ENCODE measurements at places on chromosomes 7 and 10.

GRCh38 chr7:105756367-105756766 lies 120.0 kb downstream of the ATXN7L1 start:
- no peak for DNase-seq

- no peak for DNase-seq
Measured at GRCh38 chr7:102117743-102118142, 168.9 kb upstream of the SH2B2 start.

DNA sequence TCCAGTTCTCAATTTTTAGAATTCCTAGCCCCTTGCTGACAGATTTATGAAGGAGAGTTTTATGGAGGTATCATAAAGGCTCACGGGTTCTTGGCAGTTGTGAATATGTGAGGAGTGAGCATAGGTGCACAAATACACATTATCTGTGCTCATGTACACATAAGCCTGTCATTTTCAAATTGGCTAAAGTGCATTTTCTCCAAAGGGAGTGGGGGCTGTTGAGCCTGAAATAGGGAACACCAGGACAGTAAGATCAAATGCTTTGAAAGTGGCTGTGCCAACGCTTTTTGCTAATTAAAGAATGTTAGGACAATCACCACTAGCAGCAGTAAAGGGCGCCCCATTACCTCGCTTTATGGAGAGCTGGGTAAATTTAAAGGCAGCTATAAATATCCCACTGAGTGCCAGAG lies 8.3 kb upstream of the LRRC4 start:
- no peak for DNase-seq

GRCh38 chr10:87860816-87861403 lies 2.4 kb downstream of the KLLN start:
- DNase-seq: no peak

DNA sequence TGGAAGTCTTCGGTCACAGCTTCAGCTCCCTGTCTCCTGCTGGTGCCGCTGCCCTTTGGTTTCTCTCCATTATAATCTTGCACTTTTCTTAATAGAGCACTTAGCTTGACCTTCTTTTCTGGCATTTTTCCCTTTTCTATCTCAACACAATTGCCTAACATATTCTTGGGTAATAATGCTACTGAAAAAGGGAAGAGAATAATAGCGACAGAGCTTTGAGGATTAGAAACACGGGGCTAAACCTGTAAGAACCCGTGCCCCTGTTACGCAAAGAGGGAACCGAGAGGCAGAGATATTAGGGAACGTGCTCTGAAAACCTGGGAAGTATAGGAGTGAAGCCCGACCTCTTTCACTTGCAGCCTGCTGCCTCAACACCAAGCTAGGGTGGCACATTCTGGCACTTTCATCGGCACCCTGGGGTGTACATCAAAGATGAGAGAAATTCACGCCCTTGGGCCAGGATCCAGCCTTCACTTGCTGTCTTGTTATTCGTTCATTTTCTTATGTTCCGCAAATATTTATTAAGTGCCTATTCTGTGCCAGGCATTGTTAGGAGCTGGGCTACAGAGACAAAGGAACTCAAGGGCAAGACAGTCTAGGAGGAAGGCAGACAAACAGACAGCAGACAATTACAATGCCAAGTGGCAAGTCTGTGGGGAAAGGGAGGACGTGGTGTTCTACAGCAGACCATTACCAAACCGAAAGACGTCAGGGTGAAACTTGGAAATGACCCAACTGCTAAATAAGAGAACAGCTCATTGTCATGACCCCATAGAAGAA lies 33.0 kb upstream of the GALNTL5 start:
- no peak for DNase-seq

GRCh38 chr10:112981553-112981952 lies 31.5 kb downstream of the TCF7L2 start:
- DNase-seq: no peak

GRCh38 chr7:77778535-77778934 lies 19.7 kb downstream of the TMEM60 start:
- no peak for DNase-seq

GRCh38 chr10:133044401-133044811 lies 43.3 kb upstream of the ADGRA1 start:
- no peak for DNase-seq

DNA sequence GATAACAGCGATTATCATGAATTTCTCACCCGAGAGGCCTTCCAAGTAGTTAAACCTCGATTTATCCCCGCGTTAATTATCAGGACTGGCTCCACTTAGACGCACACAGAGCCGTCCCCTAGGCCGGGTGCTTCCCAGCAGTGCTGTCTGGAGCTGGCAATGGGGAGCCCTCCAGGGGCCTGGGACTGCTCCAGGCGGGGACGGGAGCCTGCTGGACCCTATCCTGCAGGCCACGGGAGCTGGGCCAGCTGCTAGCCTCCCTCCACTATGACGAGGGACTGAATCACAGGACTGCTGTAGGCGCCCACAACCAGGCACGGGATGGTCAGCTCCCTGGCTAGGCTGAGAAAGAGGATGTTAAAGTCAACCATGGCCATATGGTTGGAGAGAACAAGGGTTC lies 229.1 kb downstream of the ELFN1 start:
- no peak for DNase-seq

DNA sequence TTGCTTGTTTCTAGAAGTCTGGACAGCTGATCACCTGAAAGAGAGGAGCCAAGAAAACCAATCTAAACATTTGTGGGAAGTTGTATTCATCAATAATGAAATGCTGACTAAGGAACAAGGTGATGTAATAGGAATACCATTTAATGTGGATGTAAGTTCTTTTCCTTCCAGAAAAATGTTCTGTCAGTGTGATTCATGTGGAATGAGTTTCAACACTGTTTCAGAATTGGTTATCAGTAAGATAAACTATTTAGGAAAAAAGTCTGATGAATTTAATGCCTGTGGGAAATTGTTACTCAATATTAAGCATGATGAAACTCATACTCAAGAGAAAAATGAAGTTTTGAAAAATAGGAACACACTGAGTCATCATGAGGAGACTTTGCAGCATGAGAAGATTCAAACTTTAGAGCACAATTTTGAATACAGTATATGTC lies 39.8 kb upstream of the ZNF37A start:
- DNase-seq: no peak

DNA sequence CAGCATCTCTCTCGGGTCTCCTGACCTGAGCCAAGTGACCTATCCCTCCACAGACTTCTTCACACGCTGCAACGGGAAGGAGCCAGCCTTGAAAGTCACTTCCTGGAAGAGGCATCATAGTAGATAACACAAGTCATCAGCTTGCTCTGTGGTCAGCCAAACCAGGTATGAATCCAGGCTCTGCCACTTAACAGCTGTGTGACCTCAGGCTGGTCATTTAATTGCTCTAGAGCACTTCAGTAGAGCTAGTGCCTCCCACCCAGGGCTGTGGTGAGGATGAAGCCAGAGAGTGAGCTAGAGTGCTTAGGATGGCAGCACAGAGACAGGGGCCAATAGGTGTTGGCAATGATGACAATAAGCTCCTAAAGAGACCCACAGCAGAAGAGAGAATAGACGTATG lies 247.7 kb upstream of the ZMIZ1 start:
- DNase-seq: no peak

DNA sequence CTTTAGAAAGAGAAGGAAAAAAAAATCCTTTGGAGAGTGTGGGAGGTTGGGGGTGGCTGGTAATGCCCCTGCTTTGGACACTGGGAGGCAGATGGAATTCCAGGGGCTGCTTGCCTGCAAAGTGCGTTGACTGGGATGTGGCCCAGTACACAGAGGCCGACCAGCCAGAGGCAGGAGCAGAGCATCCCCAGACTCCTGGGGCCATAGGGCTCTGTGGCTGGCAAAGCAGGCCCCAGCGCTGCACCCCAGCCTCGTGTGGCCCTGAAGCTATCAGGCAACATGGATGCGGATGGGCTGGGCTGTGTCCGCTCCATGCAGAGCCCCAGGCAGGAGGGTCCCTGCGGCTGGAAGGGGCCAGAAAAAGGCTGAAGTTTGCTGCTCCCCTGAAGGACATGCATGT lies 361.6 kb upstream of the FZD8 start:
- no peak for DNase-seq

- DNase-seq: no peak
Measured at GRCh38 chr7:28160551-28160991, 20.0 kb downstream of the JAZF1 start.

DNA sequence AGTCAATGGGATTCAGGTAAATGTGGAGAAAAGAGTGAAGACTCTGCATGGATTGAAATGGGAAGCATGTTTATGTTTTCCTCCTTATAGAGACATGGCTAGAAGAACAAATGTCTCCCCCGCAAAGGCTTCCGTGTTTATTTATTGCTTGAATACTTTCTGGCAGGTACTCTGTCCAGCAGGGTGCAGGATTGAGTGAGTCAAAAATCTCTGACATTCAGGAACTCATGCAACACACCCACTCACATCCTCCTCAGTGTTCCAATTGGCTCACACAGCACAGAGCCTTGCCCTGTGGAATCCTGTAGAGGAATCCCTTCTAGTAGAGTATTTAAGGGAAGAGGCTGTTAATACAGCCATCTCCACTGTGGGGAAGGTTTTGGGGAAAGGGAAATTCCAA lies 290.3 kb upstream of the VWC2 start:
- no peak for DNase-seq

DNA sequence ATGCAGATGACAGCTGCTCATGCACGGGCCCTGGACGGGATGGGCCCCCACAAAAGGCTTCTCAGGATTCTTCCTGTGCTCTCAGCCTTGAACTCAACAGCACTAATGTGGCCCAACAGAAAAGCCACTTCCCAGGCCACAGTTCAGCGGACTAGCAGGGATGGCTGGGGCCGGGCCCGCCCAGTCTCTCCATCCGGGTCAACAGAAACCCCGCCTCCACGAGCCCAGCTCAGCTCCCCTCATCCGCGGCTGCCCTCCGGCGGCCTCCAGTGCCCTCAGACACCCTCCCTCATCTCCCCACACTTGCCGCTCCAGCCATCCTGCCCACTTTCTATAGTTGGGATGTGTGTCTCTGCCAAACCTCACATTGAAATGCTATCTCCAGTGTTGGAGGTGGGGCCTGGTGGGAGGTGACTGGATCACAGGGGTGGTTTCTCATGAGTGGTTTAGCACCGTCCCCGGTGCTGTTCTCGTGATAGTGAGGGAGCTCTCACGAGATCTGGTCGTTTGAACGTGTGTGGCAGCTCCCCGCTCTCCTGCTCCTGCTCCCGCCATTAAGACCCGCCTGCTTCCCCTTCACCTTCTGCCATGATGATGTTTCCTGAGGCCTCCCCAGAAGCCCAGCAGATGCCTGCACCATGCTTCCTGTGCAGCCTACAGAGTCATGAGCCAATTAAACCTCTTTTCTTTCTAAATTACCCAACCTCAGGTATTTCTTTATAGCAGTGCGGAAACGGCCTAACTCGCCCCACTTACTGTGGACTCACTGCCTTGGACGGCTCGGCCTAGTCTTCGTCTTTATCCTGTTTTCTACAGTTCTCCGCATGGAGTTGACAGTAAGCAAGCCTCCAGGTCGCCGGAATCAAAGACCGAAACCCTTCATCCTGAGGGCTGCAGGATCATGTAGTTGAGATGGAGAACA lies 169.9 kb upstream of the RNF32 start:
- DNase-seq: no peak

DNA sequence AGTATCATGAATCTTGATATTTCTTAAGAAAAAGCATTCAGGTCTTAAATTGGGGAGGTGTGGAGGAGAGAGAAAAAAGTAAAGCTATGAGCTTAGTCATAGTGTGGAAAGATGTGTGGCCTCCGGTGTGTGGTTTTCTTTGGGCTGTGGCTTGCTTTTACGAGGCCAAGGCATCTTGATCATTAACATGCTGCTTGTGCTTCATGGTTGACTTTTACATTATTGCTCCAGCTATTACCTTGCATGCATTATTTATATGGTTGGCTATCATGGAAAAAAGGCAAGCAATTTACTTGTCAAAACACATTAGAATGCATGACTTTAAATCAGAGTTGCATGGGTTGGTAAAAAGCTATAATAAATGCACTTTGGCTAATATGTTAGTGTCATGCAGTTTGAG lies 300.7 kb upstream of the ADARB2 start:
- DNase-seq: no peak

GRCh38 chr10:101089520-101090299 lies 27.9 kb downstream of the KAZALD1 start:
- no peak for DNase-seq

DNA sequence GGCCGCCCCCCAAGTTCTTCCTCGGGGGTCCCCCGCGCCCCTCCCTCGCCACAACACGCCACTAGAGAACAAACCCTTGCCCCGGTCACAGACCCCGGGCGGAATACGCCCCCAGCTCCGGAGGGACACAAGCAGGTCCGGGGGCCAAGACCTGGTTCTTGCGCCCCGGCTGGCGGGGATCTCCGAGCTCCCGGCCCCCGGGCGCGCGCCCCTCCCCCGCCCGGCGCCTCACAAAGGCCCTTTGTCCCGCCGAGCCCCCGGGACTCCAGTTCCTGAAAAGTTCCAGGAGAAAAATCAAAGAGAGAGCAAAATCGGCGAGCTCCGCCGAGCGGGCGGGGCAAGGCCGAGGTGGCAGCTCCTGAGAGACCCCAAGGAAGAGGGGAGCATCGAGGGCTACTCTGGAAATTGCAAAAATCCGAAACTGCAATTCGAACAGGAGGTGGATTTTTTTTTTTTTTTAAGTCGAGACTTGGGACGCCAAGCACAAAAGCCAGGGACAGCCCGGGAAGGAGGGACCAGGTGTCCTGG lies 4.0 kb downstream of the TNRC18 start:
- DNase-seq: no peak

DNA sequence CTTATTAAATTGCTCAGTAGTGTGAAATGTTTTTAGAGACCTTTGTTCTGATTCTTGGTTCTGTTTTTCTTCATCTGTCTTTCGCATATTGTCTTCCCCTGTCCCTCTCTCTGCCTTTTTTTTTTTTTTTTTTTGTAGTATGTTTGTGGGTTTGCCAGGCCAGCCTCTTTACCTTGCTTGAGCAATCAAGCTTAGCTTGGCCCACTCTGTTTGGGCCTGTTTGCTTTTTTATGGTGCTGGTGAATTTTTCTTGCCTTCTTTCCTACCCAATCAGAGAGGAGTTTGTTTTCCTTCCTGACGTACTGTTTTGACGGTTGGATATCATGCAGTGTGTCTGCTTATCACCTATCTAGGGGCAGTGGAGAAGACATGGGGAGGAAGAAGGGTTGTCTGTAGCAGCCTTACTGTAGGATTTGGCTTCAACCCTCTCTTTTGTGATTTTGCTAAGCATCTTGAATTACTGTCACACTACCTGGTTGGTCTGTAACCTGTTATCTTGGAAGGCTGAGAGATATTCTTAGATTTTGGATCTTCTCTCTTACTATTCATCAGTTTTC lies 64.0 kb downstream of the BBS9 start:
- DNase-seq: no peak

GRCh38 chr7:55975988-55976633 lies 11.7 kb downstream of the NIPSNAP2 start:
- no peak for DNase-seq

- no peak for DNase-seq
Measured at GRCh38 chr7:82056282-82056681, 286.4 kb upstream of the HGF start.

DNA sequence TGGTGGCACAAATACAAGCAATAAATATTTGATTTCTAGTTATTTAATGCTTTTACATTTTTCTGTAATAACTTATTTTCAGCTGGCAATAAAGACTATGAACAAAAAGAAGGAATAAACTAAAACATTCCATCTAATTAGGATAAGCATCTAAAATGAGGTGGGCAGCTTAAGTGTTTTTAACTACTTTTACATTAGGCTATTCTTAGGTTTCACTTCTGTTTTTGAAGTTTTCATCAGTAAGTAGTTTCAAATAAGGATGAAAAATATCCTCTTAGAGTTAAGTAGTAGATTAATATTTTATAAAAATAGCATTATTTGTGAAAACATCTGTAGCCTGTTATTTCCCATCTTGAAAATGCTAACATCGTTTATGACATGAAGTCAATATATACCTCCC lies 15.9 kb downstream of the NT5C2 start:
- DNase-seq: no peak

- DNase-seq: no peak
Measured at GRCh38 chr7:2608921-2609411, 22.8 kb upstream of the TTYH3 start.
